ENCODE measurements at places on chromosomes 6 and 20.
A peak's percentile ranks its signal among the peaks of the same experiment; 100 is the strongest.

- peak; percentile 62 for DNase-seq
These were observed 217.6 kb upstream of the HDDC2 start for GRCh38 chr6:125519367-125519766.

DNA sequence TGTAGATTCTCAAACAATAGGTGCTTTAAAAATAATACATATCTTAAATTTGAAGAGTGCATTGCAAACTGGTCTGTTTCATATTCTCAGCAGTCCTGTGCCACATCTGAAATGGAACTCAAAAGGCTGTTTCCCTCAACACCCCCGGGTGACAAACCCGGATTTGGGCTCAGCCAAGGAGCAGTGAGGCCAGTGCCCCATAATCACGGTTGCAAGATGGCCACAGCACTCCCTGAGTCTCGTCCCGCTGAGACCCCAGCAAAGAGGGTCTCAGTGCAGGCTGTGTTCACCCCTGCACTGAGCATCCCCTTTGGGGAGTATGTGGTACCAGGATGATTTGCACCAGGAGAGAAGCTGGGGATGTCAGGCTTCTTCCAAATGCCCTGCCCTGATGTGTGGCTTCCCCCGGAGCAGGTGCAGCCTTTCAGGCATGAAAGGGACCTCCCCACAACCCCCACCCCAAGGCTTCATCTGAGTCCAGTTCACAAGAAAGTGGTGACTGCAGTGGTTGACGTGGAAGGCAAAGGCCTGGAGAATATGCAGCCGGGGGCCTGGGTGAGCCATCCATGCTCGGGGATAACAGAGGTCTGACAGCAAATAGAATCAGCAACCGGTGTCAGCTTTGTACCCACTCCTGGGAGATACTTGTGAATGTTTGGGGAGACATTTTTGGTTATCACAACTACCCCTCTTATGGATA, 202.9 kb downstream of the SYNDIG1 start:
- DNase-seq, result no peak

DNA sequence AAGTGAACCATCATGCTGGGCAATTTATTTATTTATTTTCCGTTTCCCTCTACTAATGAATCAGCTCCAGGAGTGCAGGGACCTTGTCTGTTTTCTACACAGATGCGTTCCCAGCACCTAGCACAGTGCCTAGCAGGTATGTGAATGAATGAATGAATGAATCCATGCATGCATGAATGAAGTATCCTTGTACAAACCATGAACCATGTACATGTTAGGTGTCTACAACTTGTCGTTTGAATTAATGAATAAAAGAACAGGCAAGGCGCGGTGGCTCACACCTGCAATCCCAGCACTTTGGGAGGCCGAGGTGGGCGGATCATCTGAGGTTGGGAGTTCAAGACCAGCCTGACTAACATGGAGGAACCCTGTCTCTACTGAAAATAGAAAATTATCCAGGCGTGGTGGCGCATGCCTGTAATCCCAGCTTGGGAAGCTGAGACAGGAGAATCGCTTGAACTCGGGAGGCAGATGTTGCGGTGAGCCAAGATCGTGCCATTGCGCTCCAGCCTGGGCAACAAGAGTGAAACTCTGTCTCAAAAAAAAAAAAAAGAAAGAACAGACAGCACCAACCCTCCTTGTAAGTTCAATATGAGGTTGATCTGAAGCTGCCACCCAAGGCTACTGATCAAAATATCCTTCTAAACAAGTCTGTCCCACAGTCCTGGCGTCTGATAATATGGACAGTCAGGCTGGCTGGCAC, 27.3 kb upstream of the SLC9A8 start:
- no peak for DNase-seq

DNA sequence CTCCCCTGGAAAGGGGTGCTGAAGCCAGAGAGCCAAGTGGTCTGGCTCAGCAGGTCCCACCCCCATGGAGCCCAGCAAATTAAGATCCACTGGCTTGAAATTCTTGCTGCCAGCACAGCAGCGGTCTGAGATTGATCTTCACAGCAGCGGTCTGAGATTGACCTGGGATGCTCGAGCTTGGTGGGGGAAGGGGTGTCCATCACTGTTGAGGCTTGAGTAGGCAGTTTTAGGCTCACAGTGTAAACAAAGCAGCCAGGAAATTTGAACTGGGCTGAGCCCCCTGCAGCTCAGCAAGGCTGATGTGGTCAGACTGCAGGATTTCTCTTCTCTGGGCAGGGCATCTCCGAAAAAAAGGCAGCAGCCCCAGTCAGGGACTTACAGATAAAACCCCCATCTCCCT, 41.3 kb upstream of the B3GAT2 start:
- no peak for DNase-seq

DNA sequence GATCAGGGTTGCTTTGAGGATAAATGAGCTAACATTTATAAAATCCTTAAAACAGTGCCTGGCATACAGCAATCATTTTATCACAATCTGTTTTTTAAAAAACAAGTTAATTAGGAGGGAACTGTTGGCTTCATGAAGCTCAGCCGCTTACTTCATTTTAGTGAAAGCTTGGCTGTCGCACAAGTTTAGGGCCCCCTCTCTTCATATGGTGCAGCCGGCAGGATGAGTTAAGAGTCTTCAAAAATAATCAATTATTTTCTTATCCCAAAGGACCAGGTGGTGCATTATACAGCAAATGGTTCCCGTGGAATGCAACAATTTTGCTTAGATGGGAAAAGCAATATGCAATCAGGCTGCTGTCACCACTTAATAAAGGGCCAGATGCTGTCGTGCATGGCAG, 57.4 kb upstream of the PROKR2 start:
- DNase-seq, result no peak

DNA sequence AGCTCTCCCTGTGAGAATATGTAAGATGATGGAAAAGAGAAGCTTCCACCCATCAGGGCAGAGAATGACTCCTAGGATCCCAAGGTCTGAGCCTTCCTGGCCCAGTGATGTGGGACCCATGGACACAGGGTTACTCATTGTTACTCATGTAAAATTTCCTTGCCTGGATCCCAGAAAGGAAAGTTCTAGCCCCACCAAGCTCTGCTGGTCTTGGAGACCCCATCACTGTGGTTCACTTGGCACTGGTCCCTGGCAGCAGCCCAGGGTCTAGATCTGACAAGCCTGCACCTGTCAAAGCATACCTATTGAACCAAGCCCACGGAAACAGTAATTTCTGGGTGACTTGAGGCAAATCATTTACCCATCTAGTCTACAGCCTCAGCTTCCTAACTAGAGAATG, 22.1 kb downstream of the MDGA1 start:
- DNase-seq, result no peak

DNA sequence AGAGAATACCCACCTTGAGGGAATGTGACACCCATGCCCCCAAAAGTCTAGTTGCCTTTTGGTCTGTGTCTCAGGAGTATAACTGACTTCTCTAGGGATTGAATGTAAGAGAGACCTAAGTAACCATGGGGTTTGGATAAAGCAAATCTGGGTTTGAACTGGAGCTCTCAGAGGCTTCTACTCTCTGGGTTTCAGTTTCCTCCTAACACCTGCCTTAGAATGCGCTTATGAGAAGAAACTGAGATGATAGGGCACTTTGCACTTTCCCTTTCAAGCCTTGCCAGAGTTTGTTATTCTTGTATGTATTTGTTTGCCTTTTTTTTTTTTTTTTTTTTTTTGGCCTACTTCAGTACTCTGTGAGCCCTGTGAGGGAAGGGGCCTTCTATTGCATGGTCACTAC, 19.4 kb downstream of the SDHAF4 start:
- DNase-seq, result no peak

- DNase-seq, result peak; percentile 49
These were observed 19.5 kb upstream of the UBE2J1 start for GRCh38 chr6:89371849-89372505.

DNA sequence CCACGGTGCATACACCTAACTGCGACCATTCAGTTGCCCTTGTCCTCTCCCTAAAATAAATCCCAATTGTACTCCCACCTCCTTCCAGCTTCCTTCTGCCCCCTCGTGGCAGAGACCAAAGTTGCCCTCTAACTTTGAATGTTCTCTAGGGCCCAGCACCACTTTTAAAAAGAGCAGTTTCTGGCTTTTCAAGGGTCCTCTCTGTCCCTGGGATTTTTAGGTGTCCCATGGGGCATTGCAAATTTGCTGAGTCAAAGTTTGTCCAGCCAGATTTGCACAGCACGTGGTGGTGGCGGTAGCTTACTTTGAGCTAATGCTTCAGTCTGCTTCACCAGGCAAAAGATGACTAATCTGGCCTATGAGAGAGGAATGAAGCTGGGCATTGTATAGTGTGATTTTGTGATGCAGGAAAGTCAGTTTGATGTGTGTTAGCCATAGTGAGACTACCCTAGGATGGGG, 100.2 kb downstream of the PERP start:
- peak; percentile 26 for DNase-seq

DNA sequence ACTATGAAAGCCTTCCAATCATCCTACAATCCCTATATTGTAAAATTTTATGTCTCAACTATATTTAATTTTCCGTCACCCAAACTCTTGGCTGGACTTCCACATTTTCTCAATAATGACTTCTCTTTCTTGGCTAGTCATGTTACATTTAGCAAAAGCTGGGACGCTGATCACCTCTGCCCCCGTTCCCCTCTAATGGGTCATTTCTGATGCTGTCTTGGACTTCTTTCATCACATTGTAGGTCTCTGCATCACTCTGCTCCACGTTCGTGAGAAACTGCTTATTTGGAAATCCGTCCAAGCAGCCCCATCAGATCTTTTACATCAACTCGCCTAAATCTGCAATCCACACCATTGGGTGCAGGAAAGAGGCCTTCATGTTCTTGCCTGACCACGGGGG, 203.8 kb downstream of the MYLK4 start:
- no peak for DNase-seq

- DNase-seq, result peak; percentile 22
These were observed 2.2 kb upstream of the SNPH start for GRCh38 chr20:1263853-1264252.

- DNase-seq, result no peak
These were observed 47.2 kb downstream of the BACH2 start for GRCh38 chr6:90249458-90249857.

DNA sequence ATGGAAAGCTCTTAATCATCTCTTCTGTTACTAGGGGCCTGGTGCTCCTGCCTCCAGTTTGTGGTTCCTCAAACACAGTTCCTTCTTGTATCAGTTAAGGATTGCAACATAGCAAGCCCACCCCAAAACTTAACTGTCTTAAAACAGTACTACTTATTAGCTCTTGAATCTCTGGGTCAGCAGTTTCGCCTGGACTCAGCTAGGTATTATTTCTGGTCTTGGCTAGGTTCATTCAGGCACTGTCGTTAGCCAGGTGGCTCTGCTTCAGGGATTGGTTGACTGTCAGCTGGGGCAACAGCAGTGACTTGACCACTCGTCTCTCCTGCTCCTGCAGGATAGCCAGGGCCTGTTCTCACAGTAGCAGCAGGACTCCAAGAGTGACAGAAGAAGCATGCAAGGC, 30.0 kb upstream of the RALY start:
- no peak for DNase-seq

DNA sequence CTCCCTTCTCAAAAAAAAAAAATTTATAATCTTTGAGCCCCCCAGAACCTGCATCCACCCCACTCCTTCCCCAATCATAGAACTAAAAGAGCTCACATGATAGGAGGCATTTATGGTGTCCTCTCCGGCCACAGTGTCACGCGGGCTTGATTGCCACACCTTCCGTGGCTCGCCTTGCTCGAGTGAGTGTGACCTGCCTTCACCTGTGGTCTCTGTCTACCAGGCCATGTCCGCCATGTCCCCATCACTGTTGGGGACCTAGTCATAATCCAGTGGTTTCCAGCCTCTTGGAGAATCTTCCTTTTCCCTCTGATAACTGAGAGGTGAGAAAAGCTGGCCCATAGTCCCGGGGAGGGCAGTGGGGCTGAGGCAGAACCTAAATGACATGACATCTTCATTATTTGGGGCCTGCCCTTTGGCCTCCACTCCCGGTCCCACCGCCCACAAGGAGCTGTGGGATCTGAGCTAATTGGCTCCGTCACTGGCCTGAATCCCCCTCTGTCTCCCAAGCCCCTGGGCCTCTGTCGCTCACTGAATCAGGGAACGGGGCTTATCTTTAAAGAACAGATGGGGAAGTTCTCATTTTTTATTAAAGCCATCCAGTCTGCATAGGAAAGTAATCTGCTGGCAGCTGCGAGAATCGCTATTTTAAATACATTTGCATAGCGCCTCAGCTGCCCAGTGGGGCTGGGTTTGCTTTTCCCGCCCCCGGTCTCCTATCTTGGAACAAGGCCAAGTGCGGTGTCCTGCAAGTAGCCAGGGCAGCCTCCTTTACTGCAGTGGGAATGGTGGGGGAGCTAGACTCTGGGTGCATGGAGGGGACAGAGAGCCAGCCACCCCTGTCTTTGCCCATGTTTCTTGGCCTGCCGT, 197.6 kb upstream of the PMEPA1 start:
- no peak for DNase-seq

GRCh38 chr20:61937963-61938838, 127.5 kb downstream of the TAF4 start:
- no peak for DNase-seq

- DNase-seq, result peak; percentile 91
These were observed 351.0 kb downstream of the BCKDHB start for GRCh38 chr6:80457439-80457933.

DNA sequence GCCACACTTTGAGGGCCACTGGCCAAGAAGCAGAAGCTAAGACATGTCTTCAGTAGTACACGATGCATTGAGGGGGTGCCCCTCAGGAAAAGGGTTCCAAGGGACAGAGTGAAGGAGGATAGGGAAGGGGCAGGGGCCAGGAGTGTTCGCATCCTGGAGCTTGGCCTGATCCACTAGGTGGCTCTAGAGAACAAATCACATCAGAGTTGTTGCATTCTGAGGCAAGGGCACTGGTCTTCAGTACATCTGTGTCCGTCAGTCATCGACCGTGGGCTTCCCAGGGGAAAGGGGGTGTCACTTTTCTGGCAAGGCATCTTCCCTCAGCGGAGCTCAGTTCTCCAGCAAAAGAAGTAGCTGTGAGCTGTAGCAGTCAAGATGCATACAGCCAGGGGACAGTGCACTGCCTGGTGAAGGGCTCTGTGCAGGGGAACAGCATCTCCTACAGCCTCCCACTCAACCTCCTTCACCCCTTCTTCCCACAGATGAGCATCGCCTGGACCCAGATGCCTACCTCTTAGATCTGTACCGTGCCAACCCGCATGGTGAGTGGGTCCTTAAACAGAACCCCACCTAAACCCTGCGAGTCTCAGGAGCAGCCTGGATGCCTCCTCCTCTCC, 47.8 kb downstream of the ARHGAP40 start:
- DNase-seq, result peak; percentile 17

DNA sequence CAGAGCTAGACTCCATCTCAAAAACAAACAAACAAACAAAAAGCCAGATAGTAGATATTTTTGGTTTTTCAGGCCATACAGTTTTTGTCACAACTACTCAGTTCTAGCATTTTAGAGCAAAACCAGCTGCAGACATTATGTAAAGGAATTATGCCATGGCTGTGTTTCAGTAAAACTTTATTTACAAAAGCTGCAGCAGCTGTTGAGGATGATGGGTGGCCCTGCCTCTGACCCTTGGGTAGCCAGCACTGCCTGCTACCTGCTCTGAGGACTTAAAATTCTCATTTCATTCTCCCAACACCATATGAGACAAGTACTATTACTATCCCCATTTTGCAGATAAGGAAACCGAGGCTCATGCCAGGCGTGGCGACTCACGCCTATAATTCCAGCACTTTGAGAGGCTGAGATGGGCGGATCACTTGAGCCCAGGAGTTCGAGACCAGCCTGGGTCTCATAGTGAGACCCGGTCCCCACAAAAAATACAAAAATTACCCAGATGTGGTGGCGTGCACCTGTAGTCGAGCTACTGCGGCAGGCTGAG, 56.3 kb downstream of the RIPOR3 start:
- no peak for DNase-seq

Data from fibroblast of skin of back (primary cell).